NCI-H1417 treated with DMSO at 0.1 percent for 48 hours (cell line): ENCODE measurements at places on chromosomes 12 and 14.

GRCh38 chr14:22667881-22668280, 23.7 kb upstream of the OR6J1 start:
- no peak for DNase-seq

DNA sequence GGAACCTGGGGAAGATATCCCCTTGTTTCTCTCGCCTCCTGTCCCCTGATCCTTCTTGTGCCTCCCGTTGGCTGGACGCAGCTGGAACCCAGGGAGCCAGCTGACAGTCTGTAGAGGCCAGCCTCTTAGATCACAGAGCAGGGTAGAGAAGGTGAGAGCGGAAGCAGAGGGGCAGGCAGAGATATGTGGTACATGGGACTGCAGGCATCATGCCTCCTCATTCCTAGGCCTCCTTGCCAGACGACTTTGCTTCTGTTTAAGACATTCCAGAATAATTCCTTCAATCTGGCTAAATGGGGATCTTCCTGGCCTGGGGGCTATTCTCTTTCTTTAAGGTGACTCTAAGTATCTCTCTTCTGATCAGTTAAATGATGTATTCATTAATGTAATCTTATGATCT, 89.4 kb upstream of the MAX start:
- DNase-seq = no peak

DNA sequence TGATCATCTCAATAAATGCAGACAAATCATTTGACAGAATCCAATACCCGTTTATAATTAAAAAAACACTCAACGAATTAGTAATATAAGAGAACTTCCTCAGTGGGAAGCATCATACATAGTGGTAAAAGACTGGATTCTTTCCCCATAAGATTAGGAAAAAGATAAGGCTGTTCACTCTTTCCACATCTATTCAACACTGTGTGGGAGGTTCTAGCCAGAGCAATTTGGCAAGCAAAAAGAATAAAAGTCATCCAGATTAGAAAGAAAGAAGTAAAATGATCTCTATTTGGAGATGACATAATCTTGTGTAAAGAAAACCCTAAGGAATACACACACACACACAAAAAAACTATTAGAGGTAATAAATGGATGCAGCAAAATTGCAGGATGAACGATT, 38.4 kb downstream of the YEATS4 start:
- DNase-seq = no peak

DNA sequence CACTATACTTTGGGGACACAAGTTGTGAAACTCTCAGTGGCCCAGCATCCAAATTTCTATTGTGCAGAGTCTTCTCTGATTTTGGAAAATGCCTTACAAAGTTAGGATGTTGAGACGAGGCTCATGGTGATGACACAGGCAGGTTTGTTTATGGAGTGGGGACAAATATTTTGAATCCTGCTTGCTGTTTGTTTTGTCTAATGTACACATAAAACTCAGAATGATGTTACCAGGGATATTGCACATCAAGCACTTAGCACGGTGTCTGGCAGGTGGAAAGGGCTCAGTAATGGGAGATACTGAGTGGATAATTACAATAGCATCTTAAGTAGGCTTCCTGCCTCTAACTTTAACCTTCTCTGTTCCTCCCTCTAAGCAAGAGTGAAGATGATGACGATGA, 628.9 kb upstream of the TBX3 start:
- DNase-seq = no peak

- no peak for DNase-seq
Measured at GRCh38 chr14:96804895-96805294, 7.7 kb downstream of the VRK1 start.
